ENCODE measurements at places on chromosomes 5 and 9.
A peak's percentile ranks its signal among the peaks of the same experiment; 100 is the strongest.

DNA sequence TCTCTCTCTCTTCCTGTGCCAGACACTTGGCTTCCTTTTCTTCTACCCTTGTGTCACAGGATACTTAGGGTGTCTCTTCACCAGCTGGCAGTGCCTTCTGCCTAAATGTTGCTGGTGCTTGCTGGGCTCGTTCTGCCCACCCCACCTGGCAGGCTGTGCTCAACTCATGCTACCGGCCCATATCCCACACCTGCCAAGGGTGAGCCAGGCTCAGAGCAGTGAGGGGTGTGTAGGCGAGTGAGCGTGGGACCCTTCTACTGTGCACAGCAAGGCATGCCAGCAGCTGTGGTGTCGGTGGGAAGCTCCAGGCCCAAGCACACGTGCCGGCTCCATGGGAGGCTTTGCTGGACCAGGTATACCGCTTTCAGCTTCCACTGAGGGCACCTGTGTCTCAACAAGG, 1626.7 kb upstream of the ACO1 start:
- no peak for DNase-seq

- DNase-seq, result no peak
Observed at GRCh38 chr9:70658765-70659164, 244.3 kb upstream of the KLF9 start.

- DNase-seq, result no peak
Observed at GRCh38 chr9:84862810-84863287, 193.3 kb downstream of the NTRK2 start.

DNA sequence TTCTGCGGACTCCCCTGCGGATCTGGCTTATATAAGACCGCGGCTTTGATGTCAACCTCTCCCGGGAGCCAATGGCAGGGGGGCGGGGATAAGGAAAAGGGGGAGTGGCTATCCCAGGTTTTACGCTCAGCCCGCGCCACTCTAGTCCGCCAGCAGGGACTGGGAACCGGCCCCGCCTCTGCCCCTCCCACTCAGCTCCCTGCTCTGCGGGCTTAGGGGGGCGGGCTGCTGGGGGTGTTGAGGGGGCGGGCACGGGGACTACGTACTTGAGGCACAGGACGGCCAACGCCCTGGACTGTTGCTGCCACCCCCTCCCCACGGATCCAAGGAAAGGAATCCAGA, at the start of gene HAND1:
Gene HAND1 (minus strand): TSS at position 4 of the 342 bp plus-strand sequence. CDS start 219 bp downstream, outside the sequence.
- DNase-seq, result no peak

DNA sequence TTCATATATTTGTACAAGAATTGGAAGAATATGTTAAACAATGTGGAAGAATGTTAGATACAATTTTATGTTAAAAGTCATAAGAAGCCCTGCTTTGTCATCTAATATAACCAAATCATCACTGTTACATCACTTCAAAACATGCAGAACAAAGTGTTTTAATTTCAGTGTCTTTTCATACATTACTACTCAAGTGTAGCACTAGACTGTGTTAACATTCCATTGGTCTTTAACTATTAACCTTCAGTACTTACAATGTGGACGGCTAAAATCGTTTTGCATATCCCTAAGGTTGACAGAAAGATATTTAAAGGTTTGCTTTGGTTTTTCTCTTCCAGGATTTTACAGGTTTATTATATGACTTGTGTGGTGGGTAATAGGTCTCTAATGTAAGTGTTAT, 50.9 kb downstream of the VCAN start:
- no peak for DNase-seq

GRCh38 chr5:102289251-102289899, 6.7 kb downstream of the SLCO4C1 start:
- no peak for DNase-seq

GRCh38 chr5:78005021-78005785, 229.1 kb upstream of the TBCA start:
- no peak for DNase-seq

DNA sequence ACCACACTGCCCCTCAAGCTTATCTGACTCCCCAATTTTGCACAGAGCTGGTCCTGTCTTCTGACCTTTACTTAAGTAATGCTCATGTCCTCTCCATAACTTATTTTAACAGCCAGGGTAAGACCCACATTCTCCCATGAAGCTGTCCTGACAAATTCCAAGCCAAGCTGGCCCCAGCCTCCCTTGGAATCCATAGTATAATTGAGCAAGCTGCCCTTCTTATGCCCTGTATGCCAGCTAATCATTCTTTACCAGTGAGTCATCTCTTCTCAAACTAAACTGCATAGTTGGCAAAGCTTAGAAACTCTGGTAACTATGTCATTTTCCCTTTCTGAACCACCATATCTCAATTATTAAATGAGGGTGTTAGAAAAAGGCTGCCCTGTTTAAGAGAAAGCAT, 92.4 kb downstream of the NFIB start:
- no peak for DNase-seq

- DNase-seq, result no peak
Observed at GRCh38 chr9:77892955-77893514, 138.6 kb downstream of the GNAQ start.

DNA sequence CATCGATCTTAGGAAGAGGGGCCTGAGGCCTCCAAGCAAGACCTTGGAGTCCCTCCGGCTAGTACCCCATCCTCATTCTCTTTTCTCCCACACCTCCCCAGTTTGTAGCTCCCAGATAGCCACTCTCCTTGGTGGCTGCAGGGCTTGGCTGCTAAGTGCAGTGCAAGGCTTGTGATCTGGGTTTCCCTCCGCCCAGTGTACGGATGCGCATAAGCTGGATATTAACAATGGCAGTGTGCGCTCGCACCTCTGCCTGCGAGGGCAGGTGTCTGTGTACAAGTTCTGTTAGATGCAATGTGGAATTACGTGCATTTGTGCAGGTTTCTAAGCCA, 71.0 kb upstream of the TBCA start:
- no peak for DNase-seq

GRCh38 chr5:75051217-75051751, 1.1 kb downstream of the GCNT4 start:
- peak; percentile 22 for DNase-seq

- DNase-seq, result no peak
Observed at GRCh38 chr9:75695921-75696320, 194.6 kb upstream of the PCSK5 start.

GRCh38 chr9:72022841-72023240, 37.6 kb downstream of the C9orf57 start:
- no peak for DNase-seq

GRCh38 chr5:36252722-36253365, 11.1 kb upstream of the NADK2 start:
- DNase-seq, result no peak

- DNase-seq, result no peak
Observed at GRCh38 chr5:147743678-147744374, 38.7 kb downstream of the JAKMIP2 start.

DNA sequence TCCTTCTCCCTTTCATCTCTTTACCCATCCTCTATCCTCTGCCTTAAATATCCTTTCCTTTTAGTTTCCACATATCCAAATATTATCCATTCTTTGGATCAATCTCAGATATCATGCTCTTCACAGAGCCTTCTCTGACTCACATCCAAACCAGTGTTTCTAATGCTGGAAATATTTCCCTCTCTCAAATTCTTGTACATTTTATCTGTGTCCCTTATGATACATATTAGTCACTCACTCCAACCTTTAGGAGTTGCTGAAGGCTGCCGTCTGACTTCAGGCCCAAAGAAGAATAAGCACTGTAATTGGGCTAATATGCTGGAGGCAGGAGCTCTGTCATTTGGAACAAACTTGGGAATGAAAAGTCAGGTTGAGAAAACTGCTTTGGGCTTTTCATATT, 156.4 kb upstream of the RUSC2 start:
- DNase-seq, result no peak

GRCh38 chr5:62576570-62577170, 1.9 kb upstream of the LRRC70 start:
- no peak for DNase-seq

DNA sequence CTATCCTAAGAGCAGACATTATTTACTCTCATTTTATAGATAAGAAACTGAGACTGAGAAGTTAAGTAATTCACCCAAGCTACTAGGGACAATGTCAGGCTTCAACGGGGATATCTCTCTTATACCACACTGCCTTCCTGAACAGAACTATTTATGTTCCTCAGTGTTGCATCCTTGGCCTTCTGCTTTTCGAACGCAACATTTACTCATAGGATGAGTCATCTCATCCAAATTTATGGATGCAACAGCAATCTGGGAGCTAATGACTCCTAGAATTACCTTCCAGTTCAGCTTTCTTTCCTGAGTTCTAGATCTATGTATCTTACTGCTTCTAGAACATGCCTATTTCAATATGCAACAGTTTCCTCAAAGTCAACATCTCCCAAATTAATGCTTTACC, 103.6 kb upstream of the PAM start:
- DNase-seq, result no peak

GRCh38 chr5:87210076-87210475, 57.6 kb upstream of the RASA1 start:
- no peak for DNase-seq

GRCh38 chr5:108788142-108788541, 40.4 kb downstream of the FER start:
- DNase-seq, result no peak

- no peak for DNase-seq
Observed at GRCh38 chr5:89840906-89841305, 568.6 kb downstream of the CETN3 start.

DNA sequence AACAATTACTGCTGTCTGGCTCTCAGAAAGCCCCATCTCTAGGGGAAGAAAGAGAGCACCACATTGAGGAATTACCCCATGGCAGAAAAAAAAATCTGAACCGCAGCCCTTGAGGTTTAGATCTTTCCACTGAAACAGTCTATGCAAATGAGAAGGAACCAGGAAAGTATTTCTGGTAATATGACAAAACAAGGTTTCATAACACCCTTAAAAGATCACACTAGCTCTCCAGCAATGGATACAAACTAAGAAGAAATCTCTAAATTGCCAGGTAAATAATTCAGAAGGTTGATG, 427.1 kb downstream of the PRELID2 start:
- no peak for DNase-seq

- DNase-seq, result no peak
Observed at GRCh38 chr5:80348171-80348570, 28.4 kb downstream of the SPZ1 start.

- no peak for DNase-seq
Observed at GRCh38 chr5:52560366-52560765, 227.3 kb upstream of the ITGA1 start.

DNA sequence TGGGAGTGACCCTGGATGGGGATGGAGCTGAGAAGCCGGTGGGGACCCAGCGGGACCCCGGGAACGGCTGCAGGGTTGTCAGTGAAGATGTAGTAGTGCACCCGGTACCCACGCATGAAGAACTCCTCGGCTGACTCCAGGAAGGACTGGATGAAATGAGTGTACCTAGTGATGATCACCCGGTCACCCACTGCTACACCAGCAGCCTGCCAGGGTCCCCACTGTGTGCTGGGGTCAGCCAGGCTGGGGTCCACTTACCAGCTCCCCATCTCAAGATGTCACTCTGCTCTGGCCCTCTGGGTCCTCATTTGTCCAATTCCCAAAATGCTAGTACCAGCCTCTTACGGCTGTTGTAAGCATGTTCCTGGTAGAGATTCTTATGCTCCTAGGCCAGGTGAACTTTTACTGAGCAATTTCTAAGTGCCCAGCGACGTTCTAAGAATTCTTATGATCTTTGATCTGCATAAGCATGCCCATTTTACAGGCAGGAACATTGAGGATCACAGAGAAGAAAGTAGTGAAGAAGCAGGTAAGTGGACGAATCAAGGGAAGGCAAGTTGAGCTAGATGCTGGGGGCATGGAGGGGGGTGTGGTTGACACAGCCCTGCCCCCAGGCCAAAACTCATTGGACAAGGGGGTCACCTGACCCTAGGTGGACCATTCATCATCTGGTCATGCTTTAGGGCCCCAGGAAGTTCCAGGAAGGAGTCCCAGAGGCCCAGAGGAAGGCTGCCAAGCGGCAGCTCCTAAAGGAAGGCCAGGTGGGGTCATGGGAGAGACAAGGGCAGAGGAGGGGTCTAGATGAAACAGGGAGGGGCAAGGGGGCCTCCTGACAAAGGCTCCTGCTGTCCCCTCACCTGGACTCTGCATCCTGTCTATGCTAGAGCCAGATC, 9.4 kb downstream of the GBGT1 start:
- no peak for DNase-seq

DNA sequence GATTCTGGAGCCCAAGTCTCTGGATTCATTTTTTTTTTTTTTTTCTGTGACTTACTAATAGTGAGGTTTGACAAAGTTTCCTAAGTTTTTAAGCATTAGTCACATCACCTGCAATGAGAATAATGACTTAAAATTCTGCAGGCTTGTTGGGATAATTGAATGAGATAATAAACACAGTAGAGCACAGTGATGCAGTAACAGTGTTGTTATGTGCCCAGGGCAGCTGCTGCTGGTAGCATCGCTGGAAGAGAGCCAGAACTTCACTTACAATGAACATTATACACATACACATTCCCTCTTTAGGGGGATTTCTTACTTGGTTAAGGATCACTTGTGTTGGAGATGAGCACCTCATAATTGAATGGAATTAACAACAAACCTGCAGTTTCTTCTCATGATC, 78.9 kb downstream of the ALDH7A1 start:
- no peak for DNase-seq

GRCh38 chr5:139458580-139459407, 3.7 kb downstream of the ECSCR start:
- DNase-seq, result peak; percentile 70

GRCh38 chr5:9059920-9060691, 485.8 kb downstream of the SEMA5A start:
- no peak for DNase-seq

- no peak for DNase-seq
Observed at GRCh38 chr9:2655411-2655901, 33.9 kb downstream of the VLDLR start.
